ENCODE measurements at places on chromosomes 16 and 17.

DNA sequence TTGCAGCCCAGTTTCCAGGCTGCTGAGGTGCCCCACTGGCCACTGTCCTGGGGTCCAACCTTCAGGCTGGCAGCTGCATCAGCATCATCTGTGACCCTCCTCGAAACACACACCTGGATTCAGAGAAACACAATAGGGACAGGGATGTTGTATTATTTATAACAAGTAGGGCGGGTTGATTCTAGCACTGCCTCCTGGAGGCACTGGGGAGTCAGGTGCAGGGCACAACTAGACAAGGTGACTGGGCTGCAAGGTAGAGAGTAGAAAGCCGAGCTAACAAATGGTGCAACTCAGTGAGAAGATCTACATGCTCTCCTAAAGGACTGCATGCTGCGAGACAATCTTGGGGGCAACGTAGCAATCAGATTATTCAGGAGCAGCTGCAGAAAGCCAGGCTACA lies 317.3 kb downstream of the SLC39A11 start:
- DNase-seq = no peak

GRCh38 chr16:81816351-81816750 lies 37.3 kb downstream of the PLCG2 start:
- DNase-seq = no peak

GRCh38 chr17:40951011-40951622 lies 13.7 kb upstream of the KRT23 start:
- DNase-seq = no peak

GRCh38 chr16:89782489-89782888 lies 34.0 kb downstream of the FANCA start:
- no peak for DNase-seq

DNA sequence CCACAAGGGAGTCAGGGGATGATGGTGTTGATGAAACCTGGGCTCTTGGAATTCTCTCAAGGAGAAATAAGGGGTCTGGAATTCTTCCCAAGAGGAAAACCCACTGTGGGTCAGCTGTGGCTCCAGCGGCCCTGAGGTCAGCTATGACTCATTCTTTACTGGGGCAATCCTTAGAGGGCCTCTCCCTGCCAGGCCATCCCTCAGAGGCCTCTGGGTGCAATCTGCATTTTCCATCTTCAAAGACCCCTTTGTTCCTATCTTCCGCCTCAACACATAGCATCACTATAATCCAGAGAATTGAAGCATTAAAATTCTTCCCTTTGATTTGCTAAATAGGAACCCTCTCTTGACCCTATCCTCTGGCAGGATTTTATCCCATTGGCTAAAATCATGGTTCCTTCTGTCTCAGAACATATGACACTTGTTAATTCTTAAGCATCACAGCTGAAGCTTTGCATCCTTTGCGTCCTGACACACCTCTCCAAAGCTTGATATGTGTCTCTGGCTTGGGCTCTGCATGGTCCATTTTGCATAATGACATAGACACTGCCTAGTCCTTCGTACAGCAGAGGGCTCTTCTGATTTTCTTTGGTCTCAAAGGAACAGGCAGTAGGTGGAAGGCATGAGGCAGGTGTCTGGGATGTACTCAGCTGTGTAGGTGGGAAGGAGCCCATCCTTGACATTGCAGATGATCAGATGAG lies 4.4 kb upstream of the KRT37 start:
- no peak for DNase-seq

GRCh38 chr16:85461814-85462713 lies 151.1 kb upstream of the GSE1 start:
- DNase-seq = peak; percentile 72

GRCh38 chr17:70582777-70583176 lies 413.4 kb downstream of the KCNJ2 start:
- DNase-seq = no peak

DNA sequence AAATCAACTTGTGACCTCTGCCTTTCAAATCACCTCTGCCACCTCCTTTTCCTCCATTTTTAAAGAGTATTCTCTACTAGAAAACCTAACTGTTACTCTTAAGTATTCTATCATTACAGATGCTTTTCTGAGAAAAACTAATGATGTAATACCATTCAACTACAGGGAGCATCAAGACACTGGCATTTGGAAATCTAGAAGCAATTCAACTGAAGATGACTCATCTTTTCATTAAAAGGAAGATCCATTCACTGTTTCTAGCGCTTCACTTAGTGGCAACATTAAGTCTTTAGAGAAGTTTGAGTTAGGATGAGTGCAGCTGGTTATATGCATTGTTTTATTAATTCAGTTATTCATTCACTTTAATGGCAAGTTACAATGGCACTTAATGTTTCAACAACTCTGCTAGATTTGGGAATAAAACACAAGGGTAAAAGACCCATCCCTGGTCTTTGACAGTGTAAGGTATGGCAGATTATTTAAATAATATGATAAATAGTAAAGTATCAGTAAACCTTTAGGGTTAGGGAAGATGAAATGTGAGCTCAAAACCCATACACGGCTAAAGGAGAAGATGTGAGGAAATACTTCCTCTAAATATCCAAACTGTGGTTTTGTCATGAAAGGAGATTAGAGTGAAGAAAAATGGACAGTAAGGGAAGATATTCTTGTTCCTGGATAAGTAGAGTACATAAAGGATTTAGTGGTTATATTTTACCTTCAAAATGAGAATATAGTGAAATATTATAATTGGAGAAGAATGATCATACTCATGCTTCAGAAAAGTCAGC lies 61.7 kb downstream of the KCNJ2 start:
- no peak for DNase-seq

DNA sequence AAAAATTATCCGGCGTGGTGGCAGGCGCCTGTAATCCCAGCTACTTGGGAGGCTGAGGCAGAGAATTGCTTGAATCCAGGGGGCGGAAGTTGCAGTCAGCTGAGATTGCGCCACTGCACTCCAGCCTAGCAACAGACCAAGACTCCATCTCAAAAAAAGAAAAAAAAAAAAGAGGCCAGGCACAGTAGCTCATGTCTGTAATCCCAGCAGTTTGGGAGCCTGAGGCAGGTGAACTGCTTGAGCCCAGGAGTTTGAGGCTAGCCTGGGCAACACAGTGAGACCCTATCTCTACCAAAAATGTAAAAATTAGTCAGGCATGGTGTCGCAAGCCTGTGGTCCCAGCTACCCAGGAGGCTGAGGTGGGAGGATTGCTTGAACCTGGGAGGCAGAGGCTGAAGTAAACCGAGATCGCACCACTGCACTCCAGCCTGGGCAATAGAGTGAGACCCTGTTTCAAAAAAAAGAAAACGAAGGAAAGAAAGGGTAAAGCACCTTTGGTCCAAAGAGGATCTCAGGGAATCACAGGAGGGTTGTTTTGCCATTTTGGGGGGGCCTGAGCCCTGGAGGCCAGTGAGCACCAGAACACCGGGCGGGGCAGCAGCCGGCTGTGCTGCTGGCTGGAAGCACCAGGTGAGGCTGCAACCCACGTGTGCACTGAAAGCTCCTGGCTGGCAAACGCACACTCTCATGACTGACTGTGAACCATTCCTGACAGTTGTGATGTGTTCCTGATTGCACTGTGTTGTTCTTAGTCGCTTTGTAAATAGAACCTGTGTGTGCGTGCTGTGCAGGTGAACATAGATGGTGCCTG lies 18.4 kb downstream of the HS3ST6 start:
- DNase-seq = no peak

- DNase-seq = no peak
Measured at GRCh38 chr16:68190736-68191510, 45.0 kb downstream of the ESRP2 start.

GRCh38 chr17:39225308-39225958 lies at the start of gene STAC2:
TSS of gene STAC2 (minus strand) at chr17:39225945. CDS start at chr17:39225502, 443 bp downstream.
- no peak for DNase-seq

DNA sequence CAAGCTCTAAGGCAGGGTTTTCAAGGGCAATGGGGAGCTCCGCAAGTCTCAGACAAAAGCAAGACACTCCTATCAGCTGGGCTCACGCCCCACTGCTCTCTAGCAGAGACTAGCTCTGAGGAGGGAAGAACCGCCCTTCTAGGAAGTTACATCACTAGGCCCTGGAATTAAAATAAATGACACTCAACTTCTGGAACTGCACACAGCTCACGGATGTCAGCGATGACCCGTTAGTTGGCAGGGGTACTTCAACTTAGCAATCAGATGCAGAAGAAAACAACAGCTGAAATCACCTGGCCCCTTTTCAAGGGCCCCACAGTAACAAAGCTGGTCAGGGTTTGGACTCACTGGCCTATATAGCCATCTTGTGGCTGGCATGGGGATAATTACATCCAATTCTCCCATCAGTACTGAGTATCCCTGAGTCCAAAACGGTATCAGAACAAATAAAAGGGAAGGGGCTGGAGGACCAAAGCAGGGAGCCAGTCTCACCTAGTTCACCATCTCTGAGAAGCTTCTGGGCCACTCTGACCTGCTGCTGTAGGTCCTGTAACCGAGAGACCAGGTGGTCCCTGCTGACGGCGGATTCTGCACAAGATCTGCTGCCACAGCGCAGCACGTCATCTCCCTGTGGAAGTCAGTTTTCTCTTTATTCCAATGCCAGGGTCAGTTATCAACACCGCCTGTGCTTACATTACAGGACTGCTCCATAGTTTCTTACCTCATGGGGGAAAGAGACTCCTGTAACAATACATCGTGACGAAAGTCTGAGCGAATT lies 22.2 kb downstream of the SERPINF1 start:
- DNase-seq = peak; percentile 57

GRCh38 chr17:2435181-2435741 lies 34.4 kb upstream of the MNT start:
- peak; percentile 47 for DNase-seq

DNA sequence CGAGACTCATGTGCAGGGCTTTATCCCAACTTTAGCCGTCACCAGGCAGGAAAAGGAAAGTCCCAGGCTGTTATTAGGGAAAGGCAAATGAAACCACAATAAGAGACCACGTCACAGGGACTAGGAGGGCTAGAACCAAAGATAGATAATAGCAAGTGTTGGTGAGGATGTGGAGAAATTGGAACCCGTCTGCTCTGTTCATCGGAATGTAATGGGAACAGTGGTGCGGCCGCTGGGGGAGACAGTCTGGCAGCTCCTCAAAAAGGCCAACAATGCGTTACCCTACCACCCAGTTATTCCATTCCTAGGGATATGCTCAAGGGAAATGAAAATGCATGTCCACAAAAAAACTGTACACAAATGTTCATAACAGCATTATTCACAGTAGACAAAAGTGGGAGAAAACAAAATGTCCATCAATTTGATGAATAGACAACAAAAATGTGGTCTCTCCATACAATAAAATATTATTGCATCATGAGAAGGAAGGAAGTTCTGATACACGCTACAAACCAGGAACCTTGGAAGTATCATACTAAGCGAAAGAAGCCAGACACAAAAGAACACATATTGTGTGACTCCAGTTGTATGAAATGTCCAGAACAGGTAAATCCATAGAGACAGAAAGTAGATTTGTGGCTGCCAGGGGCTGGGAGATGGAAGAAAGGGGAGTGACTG lies 19.5 kb upstream of the USP10 start:
- DNase-seq = no peak

DNA sequence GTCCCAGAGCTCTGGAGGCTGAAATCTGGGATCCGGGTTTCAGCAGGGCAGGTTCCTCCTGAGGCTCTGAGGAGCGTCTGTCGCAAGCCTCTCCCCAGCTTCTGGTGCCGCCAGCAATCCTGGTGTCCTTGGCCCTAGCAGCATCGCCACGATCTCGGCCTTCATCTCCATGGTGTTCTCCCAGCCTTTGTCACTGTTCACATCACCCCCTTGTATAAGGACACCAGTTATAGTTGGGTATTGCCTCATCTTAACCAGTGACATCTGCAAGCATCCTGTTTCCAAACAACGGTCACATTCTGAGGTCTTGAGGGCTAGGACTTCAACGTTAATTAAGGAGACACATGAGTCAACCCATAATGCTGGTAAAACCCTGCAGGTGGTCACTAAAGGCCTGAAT lies 2.8 kb upstream of the PPP1R27 start:
- DNase-seq = no peak

DNA sequence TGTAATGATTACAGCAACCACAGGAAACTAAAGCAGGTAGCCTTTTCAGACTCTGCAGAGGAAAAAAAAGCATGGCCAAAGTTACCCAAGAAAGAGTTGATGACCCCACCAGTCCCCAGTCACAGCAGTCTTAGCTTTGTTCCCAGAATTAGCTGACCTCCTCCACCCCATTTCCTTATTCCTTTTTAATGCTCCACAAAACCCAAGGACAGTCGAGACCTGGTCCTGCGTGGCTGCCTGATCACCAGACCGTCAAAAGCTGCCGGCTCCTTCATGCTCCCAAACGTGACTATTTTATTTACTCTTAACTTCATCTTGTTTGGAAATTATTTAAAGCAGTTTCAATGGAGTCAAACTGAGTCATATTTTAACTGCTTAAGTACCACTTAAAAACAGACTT lies 28.7 kb upstream of the MED9 start:
- no peak for DNase-seq

DNA sequence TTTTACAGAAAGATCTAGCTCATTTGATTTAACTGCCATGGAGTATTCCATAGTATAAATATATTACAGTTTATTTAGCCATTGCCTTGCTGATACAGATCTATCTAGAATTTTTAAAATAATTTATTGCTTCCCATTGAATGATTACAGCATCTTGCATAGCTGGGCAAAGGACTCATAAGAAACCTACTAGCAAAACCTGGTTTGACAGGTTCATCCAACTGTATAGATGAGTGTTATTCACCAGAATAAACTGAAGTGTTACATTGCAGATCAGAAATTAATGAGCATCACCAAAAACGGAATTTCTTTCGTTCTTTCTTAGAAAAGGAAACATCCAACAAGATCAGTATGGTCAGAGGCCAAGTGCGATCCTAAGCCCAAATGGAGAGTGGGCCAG lies 202.2 kb upstream of the CACNG5 start:
- DNase-seq = no peak

DNA sequence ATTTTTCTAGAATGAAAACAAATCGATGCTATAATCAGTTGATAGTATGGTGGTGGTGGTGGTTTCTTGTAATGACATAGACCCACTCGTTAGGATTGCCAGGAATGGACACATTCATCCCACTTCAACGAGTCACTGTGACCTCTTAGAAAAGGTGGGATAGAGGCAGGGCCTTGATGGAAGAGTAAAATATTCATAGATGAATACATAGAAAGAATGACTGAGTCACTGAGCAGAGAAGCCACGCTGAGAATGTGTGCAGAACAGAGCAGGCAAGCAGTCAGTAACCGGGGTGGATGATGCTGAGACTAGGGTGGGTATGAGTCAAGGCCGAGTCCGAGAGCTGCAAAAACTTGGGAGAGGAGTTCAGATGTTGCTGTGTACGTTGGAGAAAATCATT lies 129.9 kb downstream of the PITPNC1 start:
- DNase-seq = no peak

GRCh38 chr17:37608351-37609169 lies 658 bp downstream of the SYNRG start:
- DNase-seq = no peak

GRCh38 chr17:57484081-57484666 lies 227.9 kb downstream of the MSI2 start:
- DNase-seq = no peak

GRCh38 chr17:12974005-12974531 lies 43.8 kb downstream of the ELAC2 start:
- no peak for DNase-seq

- DNase-seq = no peak
Measured at GRCh38 chr16:68389006-68389405, 59.3 kb downstream of the SMPD3 start.

GRCh38 chr17:61729690-61730268 lies 133.5 kb downstream of the BRIP1 start:
- no peak for DNase-seq
